Activated CD4-positive, alpha-beta T cell treated with anti-CD3 and anti-CD28 coated beads for 24 hours (primary cell): ENCODE measurements at places on chromosomes 7 and 10.

GRCh38 chr10:60848126-60848525 is 69.8 kb downstream of the CDK1 start:
- DNase-seq = no peak

DNA sequence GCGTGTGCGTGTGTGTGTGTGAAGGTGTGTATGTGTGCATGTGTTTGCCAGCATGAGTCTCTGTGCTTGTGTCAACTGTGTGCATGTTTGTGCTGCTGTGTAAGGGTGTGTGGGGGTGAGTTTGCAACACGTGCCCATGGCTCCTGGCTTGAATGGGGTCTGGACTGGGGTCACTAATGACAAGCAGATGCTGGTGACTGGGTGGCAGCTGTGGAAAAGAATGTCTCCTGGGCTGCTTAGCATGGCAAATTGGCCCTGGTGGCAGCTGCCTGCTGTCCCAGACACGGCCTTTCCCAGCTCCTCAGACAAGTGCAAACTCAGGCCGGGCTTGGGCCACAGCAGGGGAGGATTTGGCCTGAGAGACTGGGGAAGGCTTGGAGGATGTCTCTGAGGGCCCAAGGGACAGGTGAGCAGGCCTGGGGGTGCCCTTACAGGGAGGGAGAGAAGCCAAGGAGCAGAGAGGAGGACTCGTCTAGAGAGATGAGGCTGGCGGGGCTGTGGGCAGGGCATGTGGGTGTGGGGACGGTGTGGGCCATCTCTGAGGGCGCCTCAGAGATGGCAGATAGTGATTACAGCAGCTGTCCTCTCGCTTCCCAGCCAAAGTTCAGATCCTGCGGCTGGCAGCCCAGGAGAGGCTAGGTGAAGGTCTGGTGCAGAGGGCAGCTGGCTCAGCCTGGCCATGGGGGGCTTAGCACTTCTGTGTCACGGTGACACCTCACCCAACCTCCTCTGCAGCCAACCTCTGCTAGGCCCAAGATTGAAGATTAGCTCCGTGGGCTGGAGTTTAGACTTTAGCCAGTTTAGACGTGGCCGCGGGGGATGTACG is 1.5 kb downstream of the AQP1 start:
- DNase-seq = no peak

DNA sequence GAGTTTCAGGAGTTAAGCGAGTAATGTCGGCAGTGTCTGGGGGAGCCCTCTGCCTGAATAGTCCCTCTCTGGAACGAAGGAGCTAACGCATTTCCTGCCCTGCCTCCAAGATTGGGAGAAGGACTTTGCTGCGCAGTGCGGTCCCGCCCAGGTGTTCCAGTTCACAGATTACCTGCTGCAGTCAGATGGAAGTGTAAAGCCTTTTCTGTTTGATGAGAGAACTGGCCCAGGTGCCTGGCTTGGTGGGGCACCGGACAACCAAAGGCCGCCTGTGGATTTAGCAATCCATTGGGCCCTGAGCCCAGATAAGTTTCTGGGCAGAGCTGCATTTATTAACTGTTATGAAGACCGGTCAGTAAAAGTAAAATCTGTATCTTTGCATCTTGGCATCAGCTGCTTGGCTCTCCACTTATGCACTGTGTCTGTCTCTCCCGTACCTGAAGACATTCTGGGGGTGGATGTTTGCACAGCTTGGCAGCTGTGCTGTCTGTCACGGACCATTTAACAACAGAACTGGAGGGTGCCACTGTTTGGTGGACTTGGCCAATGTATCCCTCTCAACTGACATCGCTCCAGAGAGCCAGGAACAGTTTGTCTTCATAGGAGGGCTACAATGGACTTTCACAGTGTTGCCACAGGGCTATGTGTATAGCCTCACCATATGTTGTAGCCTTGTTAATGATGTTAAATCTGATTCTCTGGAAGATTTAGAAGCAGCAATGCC is 654.7 kb upstream of the ZWINT start:
- no peak for DNase-seq

DNA sequence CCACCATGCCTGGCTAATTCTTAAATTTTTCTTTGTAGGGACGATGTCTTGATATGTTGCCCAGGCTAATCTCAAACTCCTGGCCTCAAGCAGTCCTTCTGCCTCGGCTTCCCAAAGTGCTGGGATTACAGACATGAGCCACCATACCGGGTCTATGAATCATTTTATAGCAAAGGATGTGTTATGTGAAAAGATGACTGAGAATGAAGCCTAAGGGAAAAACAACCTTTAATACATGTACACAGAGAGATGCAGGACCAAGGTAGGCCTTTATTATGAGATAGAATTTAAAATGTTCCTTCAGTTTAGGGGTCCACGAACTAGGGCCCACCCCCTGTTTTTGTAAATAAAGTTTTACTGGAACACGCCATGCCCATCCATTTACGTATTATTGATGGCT is 41.0 kb downstream of the UBE2H start:
- DNase-seq = no peak

DNA sequence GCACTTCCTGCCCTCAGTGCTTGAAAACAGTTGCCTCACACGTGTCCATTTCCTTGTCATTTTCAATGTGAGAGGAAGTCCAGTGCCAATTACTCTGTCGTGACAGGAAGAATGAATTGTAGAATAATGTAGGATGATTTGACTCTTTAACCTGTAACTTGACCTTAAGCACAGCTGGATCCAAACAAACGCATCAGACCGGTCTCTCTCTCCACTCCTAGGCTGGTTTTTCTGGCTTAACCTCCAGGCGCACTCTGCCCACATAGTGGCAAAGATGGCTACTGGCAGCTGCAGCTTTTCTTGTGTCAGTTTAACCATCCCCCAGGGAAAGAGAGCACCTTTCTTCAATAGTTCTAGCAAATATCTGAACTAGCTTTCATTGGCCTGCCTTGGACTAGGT is 29.4 kb upstream of the PNLIPRP3 start:
- no peak for DNase-seq

GRCh38 chr7:80772347-80772993 is 134.0 kb downstream of the CD36 start:
- no peak for DNase-seq

- DNase-seq = no peak
Observed at GRCh38 chr10:31103112-31103511, 71.4 kb upstream of the ZNF438 start.

DNA sequence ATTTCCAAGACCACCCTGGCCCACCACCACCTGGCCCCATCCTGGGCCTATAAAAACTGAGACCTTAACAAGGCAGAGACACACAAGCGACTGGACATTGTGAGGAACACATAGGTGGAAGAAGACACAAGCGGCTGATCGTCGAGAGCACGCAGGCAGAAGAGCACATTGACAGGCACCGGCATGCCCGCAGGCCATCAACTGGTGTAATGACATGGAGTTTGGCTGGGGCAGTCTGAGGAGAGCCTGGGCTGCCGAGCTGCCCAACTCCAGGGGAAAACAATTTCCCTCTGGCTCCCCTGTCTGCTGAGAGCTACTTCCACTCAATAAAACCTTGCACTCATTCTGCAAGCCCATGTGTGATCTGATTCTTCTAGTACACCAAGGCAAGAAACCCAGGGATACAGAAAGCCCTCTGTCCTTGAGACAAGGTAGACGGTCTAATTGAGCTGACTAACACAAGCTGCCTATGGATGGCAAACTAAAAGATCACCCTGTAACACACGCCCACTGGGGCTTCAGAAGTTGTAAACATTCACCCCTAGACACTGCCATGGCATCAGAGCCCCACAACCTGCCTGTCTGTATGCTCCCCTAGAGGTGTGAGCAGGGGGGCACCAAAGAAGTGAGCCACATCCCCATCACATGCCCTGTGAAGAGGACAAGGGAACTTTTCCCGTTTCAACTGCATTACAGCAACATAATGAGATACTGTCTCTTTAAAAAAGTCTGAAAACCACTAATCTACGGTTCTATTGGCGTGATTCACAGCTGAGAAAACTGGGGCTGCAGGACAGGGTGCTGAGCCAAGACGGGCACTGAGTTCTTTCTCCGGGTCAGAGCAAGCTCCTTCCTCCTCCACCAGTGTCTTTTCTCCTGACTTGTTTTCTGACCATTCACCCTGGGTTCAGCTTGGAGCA is 18.5 kb upstream of the TNS3 start:
- no peak for DNase-seq

DNA sequence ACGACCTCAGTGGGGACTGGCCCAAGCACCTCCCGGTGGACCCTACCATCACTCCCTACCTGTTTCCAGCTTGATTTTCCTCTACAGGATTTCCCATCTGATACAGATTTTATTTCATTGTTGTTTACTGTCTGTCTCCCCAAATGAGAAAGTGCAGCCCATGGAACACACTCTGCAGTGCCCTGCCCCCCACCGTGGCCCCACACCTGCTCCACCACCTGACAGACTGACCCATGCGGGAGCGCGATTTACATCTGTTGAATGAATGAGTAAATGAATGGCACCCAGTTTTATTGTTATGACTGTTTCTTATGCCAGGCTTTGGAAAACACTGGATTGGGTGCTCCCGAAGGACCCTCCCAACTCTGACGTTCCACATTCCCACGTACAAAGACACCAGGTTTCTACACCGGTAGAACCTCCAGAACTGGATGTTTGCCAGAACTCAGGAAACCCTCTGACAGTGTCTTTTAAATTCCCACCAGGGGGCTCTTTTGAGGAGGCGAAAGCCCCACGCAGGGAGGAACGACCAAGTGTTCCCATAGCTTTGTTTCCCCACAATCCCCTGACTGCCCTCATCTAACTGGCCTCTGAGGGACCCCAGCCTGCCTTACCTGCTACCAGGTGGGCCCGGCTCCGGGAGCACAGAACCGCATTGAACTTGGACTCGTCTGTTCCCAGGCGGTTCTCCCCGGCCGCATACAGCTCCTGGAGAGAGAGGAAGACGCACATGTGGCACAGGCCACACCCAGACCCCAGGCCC is 29.0 kb downstream of the PLAC9 start:
- no peak for DNase-seq

- no peak for DNase-seq
Observed at GRCh38 chr10:55628260-55628701, 732.8 kb downstream of the ZWINT start.

DNA sequence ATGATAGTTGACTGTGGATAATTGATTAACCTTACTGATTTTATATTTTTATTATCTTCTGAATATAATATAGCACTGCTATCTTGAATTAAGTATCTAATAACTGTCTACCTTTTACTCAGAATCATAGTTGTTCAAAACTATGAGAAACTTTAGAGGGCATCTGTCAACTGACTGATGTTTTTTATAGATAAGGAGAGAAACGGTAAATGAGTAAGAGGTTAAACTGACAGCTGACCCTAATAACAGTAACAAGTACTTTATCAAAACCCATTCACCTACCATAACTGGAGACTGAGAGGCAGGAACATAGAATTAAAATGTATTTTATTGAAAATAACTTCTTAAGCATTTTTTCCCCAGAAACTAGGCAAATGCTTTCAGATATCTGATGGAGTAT is 62.2 kb downstream of the CYP51A1 start:
- DNase-seq = no peak

GRCh38 chr7:1473864-1474512 is 14.7 kb upstream of the MICALL2 start:
- DNase-seq = peak; percentile 85

DNA sequence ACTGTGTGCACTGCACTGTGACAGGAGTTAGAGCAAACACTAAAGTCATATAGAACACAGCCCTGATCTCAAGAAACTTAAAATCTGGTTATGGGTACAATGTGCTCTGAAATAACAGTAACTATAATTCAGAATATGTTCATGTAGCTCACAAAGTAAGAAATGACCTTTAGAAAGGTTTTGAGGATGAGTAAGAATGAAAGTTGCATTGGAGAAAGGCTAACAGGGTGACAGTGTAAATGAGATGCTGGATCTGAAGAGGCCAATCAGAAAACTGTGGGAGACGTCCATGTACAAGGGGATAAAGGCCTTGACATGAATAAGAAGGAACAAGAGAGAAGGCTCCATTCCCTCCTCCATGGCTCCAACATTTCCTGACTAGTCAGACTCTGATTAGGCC is 124.7 kb downstream of the GRM3 start:
- DNase-seq = no peak

GRCh38 chr10:114391599-114391998 is 12.7 kb downstream of the AFAP1L2 start:
- DNase-seq = no peak

- DNase-seq = no peak
Observed at GRCh38 chr10:83994325-83994724, 145.0 kb upstream of the GHITM start.

DNA sequence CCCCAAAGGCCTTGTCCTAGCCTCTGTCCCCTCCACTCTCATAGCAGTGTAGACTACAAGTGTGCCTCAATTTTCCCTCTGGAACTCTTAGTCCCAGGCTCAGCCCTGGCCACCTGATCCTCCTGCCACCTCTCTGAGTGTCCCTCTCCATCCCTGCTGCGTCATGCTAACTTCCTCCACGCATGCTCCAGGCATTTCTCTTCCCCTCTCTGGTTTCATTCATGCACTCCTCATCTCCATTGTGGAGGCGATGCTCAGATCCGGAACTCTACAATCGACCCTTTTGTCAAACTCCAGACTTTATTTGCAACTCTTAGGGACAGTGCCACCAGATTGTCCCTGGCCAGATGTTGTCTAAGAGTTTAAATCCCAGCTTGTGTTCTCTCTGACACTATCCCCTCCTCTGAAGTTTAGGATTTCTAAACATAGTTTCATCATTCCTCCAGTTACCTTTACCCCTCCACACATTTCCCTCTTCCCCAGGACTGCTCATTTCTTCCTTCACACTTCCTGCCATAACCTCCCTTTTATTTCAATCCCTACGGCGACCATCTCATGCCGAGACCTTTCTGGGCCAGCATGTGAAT is 492.6 kb downstream of the PLXNA4 start:
- DNase-seq = no peak

DNA sequence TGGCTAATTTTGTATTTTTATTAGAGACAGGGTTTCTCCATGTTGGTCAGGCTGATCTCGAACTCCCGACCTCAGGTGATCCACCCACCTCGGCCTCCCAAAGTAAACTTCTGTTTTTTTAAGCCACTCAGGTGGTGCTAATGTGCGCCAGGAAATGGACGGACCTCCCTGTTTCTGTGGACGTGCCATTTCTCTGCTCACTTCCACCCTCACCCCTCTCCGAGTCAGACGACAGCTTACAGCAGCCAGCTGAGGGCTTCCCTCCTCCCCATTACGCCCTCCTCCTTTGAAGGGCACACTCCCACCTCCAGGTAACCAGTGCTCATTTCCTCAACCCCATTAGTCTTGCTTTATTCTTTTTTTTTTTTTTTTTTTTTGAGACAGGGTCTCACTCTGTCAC is 41.7 kb upstream of the EZH2 start:
- no peak for DNase-seq

GRCh38 chr7:66937940-66938339 is 16.9 kb downstream of the TMEM248 start:
- DNase-seq = no peak
